ENCODE measurements at places on chromosomes 11 and 22.
A peak's percentile ranks its signal among the peaks of the same experiment; 100 is the strongest.

DNA sequence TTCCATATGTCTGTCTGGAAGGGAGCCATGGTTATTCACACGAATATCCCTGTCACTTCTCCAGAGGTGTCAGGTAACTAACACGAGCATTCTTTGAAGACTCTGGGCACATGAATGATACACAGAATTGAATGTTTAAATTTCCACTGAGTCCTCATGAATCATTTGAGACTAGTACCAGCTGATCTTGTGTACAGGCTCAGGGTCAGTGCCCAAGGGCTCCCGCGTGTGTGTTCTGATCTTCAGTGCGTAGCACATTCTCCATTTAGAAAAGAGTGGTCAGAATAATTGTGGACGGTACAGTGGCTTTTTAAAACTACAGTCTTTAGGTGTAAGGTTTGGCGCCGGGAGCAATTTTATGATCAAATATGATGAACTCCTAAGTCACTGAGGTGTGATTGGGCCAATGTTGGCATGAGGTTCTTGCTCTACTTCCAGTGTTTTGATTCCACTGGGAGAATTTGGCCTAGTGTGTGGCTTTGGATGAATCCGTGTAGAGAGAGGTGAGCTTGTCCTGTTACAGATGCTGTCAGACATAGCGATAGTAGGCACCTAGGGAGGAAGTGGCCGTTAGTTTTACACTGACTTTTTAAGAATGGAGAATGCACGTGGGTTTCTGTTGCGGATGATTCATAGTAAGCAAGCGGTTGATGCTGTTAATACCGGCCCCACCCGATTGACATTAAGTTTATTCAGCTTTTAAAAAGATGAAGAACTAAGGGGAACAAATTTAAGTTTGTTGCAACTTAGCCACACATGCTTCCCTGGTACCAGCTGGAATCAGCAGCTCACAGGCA is 22.2 kb downstream of the NUP50 start:
- DNase-seq = no peak

DNA sequence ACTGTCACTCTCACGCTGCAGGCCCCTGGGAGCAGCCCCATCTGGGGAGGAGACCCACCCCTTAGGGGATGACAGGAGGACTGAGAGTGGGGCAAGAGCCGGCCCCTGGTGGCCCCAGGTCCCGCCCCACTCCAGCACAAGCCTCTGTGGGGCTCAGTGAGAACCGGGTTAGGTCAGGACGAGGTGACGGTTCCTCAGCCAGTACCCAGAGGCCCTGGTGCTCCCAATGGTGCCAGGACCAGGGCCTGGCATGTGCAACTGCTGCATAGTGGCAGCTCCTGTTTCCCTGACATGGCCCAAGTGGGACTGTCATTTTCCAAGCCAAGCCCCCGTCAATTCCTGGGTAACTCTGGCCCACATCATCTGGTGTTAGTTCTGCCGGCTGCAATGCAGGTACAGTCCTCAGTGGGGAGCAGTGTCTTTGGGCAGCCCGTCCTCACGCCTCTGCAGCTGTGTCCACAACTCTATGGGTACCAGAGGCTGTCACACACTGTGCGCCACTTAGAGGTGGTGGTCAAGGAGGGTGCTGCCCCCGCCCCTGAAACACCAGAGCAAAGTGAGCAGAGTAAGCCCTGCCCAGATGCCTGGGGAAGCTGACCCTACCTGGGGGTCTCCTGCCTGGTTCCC is 15.9 kb downstream of the CHID1 start:
- no peak for DNase-seq

DNA sequence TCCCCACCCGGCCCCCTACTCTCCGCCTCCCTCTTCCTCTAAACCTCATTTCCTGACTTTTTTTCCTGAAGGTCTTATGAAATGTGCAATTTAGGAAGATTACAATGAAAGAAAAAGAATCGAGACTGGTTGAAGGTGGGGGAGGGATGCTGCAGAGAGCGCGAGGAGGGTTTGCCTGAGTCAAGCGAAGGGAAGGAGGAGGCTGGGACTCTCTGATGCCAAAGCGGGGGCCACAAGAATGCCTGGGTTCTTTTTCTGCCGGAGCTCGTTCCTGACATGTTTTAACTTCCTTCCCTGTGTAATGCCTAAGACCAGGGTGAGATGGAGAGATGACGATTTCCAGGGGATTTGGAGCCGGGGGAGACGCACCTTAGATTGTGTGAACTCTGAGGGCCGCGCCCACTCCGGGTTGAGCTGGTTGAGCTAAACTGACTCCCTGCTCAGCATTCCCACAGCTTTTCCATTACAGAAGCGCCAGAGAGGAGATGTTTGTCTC is 270.5 kb upstream of the SORL1-AS1 start:
- DNase-seq = no peak

DNA sequence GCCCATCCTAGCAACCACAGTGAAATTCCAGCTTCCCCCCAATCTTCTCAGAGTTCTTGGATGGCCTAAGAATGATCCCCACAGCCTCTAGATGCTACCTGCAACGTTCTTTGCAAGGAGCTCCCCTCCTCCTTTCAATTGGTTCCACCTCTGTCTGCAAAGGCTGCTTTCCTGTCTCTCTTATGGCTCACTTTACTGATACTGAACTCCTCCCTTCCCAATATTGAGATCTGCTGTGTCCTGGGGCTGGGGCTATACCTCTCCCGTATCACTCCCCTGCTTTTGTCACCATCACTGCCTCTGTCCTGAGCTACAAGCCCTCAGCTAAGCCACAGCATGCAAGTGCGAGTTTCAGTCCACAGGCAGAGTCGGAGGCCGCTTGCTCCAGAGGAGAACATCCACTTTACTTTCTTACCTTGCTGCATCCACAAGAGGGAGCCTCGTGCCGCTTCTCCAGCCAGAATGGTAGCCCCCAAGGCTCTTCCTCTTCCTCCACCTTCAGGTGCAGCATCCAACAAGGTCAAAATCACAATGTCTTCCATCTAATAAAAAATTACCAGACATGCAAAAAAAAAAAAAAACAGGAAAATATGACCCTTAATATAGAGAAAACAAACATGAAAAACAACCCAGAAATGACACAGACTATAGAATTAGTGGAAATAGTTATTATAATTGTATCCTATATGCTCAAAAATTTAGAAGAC is 48.6 kb upstream of the TMEM45B start:
- peak; percentile 64 for DNase-seq

DNA sequence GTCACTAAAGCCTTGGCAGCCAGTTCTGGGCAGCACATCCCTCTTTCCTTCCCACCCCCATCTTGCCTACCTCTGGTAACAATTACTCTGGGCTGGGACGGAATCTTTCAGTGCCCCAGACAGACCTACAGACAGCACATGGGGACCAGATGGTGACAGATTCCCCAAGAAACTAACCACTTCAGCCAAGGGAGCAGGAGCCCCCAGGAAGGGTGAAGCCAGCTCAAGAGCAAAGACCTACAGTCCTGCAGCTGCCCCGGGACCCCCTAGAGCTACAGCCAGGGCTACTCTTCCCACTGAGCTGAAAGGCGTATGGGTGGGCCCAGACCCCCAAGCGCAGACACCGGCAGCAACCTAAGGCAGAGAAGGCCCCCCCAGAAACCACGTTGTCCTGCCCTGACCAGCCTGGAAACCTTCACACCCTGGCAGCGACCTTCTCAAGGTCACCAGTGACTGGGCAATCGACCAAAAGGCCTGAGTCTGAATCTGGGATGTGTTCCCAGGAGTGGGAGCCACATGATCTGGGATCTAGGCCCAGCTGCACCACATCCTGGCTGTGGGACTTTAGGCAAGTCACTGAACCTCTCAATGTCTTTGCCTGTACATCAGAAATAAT is 65.8 kb downstream of the LRRC32 start:
- DNase-seq = no peak

GRCh38 chr11:16299884-16300782 is 56.2 kb downstream of the SOX6 start:
- DNase-seq = peak; percentile 29

- DNase-seq = no peak
Observed at GRCh38 chr11:116994195-116994594, 104.0 kb downstream of the SIK3 start.

GRCh38 chr11:97965849-97966646 is 1054.7 kb upstream of the CNTN5 start:
- no peak for DNase-seq

GRCh38 chr22:50186181-50186714 is 535 bp downstream of the TRABD start:
- no peak for DNase-seq

- no peak for DNase-seq
Observed at GRCh38 chr22:33806191-33806590, 114.1 kb downstream of the LARGE1 start.

DNA sequence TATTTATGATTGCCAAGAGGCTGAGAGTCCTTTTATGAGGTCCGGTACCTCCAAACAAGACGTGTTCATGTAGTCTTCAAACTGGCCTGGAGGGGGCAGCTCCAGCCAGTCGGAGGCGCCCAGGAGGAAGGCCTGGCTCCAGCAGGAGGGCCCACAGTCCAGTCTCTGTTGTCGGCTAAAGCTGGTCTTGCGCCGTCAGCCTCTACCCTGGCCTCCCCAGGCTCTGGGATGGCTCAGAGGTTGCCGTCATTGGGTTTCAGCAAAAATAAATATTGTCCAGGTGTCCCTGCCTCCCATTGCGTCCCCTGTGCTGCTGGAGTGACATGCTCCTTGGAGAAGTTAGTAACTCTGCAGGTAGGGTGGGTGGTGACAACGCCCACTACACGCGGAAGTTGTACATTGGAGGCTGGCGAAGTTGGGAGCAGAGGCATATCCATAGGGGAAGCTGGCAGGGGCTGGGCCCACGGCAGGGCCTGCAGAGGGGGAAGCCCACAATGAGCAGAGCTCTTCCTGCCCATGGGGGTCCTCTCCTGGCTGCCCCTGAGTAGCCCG is 1.0 kb upstream of the SLC25A1 start:
- peak; percentile 51 for DNase-seq

GRCh38 chr11:20604295-20604803 is 4.9 kb downstream of the SLC6A5 start:
- no peak for DNase-seq

- DNase-seq = no peak
Observed at GRCh38 chr22:24367841-24368240, 59.6 kb upstream of the ADORA2A start.

- no peak for DNase-seq
Observed at GRCh38 chr22:17562906-17563870, at the start of gene SLC25A18. TSS of gene SLC25A18 (plus strand) at chr22:17563498. CDS start at chr22:17579945, 16,447 bp downstream.

GRCh38 chr22:39600491-39601179 is 30.1 kb downstream of the CACNA1I start:
- no peak for DNase-seq

- DNase-seq = no peak
Observed at GRCh38 chr11:113673550-113674396, 32.3 kb downstream of the TMPRSS5 start.

DNA sequence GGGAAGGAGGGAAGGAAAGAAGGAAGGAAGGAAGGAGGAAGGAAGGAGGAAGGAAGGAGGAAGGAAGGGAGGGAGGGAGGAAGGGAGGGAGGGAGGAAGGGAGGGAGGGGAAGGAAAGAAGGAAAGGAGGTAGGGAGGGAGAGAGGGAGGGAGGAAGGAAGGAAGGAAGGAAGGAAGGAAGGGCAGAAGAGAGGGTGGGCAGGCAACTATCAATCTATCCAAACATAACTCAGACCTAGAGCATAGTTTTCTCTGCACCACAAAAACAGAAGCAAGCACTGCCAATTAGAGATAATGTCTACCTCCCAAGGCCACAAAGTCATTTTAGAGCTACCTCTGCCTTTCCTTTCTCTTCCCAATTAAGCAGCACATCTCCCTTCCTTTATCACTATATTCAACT is 109.1 kb downstream of the ETS1 start:
- DNase-seq = no peak

DNA sequence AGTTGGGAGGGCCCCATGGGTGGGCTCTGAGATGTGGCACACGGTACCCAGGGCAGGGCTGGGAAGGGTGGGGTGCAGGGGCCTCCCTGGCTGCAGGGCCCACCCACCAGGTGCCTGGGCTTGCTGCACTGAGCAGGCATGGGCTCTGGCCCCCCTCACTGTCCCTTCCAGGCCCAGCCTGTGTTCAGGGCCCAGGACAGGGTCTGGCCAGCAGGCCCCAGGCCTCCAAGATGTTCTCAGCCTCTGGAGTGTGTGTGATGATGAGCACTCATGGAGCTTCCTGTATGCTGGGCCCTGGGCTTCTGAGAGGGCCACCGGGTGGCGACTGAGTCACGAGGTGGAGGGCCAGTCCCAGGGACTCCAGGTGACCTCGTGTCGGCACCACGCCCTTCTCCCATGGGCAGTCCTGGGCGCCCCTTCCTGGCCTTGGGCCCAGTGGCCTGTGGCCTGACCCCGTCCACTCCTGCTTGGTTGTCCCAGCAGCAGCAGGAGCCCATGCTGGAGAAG is 55.9 kb upstream of the CCDC188 start:
- DNase-seq = no peak

DNA sequence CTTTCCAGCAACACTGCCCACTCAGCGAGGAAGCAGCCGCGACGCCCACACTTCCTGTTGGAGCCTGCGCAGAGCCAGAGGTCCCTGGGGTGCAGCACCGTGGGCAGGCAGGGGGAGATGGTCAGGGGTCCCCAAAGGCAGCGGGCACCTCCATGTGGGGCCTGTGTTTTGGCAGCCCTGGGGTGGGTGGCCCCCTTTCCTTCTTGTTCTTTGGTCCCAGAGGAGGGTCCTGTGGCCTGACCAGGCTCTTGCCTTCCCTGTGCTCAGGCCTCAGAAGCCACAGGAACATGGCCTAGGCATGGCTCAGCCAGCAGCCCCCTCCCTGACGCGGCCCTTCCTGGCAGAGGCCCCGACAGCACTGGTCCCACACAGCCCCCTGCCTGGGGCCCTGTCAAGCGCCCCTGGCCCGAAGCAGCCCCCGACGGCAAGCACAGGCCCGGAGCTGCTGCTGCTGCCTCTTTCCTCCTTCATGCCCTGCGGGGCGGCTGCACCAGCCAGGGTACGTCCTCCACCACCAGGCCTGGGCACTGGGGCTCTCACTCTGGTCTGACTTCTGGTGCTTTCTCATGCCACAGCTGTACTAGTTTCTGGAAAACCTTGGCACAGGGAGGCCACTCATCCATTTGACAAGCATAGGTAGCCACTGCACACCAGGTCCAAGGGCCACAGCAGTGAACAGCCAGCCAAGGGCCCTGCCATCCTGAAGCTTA is 47.1 kb downstream of the PISD start:
- DNase-seq = no peak

- DNase-seq = no peak
Observed at GRCh38 chr22:39534092-39534506, 1.6 kb upstream of the RPS19BP1 start.

DNA sequence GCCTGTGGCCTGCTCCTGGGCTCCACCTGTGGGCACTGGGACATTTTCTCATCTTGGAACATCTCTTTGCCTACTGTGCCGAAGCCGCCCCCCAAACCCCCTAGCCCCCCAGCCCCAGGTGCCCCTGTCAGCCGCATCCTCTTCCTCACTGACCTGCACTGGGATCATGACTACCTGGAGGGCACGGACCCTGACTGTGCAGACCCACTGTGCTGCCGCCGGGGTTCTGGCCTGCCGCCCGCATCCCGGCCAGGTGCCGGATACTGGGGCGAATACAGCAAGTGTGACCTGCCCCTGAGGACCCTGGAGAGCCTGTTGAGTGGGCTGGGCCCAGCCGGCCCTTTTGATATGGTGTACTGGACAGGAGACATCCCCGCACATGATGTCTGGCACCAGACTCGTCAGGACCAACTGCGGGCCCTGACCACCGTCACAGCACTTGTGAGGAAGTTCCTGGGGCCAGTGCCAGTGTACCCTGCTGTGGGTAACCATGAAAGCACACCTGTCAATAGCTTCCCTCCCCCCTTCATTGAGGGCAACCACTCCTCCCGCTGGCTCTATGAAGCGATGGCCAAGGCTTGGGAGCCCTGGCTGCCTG is 1.4 kb downstream of the SMPD1 start:
- no peak for DNase-seq

- no peak for DNase-seq
Observed at GRCh38 chr11:121688860-121689614, 236.3 kb upstream of the SORL1-AS1 start.
